Fibroblast of skin of right biceps (primary cell): ENCODE measurements at places on chromosomes 13 and 19.

DNA sequence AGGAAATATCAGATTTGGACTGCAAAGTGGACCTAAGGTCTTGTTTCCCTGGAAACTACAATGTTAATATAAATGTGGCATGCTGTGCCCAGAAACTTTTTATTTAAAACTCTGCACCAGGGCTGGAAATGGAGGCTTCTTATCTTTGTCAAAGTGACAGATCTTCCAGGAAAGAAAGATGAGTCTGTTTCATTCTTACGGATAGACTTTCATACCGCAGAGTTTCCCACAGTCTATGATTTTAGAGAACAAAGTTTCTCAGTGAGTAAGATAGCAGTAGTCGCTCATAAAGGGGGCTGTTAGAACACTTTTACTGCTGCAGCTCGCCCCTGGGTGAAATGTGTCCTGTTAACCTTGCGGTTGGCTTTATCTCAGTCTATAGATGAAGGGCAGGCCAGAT lies 6.7 kb downstream of the CLEC11A start:
- DNase-seq: no peak

- peak; percentile 50 for DNase-seq
These were observed at the start of gene LRP3 for GRCh38 chr19:33193865-33194362. Gene LRP3, plus strand, starts transcription at chr19:33194330. Its CDS starts 456 bp downstream, at chr19:33194786.

- DNase-seq: peak; percentile 76
These were observed 6.9 kb downstream of the KCTD12 start for GRCh38 chr13:76879203-76879882.

DNA sequence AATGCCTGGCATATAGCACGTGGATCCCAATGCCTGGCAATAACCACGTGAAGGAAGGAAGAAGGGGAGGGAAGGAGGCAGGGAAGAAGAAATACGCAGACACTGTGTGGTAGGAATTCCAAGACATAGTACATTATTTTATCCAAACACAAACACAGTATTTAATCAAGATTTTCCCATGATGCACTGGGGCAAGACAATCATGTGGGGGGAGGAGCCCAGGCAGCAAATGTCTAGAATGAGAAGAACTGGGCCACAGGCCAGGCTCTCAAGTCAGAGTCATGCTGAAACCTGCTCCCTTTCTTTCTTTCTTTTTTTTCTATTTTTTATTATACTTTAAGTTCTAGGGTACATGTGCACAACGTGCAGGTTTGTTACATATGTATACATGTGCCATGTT lies 717.9 kb downstream of the UQCRFS1 start:
- DNase-seq: no peak

DNA sequence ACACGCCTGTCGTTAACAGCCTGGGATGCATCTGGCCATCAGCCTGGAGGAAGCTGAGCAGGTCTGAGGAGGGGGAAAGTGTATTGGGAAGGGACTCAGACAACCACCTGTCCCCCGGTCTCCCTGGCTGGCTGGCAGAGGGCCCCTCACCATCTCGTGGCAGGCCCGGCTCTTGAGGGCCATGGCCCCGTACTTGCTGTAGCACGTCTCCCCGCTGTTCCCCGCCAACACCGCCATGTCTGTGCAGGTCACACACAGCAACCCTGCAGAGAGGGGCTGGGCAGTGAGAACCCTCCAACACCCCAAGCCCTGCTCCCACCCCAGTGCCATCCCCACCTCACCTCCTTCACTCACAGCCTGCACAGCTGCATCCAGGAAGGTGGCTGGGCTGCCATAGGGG lies 4.0 kb downstream of the TRMT1 start:
- no peak for DNase-seq

DNA sequence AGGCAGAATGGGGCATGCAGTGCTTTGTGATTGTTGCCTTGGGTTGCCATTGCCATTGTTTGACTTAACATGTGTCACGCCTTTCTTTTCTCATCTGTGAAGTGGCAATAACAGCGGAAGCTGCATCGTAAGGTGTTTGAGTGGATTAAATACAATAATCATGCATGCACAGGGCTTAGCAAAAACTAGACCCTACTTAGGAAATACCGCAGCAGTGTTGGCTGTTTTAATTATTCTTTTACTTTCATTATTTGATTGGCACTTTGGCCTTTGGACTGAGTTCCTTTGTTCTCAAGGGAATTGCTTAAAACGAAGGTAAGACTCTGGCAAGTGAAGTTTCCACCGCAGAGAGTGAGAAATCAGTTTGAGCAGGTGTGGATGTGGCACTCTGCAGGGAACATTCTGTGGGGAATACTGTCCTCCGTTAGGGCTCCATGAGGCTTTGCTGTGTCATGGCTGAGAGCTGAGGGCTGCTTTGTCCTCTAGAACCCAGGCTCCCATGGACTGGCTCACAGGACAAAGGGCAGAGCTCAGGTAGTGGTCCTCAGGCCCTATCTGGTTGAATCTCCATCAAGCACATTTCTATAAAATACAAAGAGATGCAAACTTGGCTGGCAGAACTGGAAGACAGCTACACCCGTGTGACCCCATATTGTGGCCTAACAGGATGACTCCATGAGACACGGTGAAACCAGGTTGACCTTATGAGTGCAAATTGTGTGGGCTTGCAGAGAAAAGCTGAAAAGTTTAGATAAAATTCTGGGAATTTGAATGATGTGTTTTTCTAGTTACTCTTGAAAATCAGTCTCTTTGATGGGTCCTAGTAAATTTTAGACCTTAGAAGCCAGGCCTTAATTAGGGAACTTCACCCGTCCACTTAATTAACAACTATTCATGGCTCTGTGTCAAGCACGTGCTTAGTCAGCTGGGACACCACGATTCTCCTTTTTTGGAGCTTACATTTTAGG lies 407.2 kb downstream of the KCNRG start:
- no peak for DNase-seq

GRCh38 chr13:42280537-42280936 lies 8.6 kb downstream of the AKAP11 start:
- DNase-seq: no peak

DNA sequence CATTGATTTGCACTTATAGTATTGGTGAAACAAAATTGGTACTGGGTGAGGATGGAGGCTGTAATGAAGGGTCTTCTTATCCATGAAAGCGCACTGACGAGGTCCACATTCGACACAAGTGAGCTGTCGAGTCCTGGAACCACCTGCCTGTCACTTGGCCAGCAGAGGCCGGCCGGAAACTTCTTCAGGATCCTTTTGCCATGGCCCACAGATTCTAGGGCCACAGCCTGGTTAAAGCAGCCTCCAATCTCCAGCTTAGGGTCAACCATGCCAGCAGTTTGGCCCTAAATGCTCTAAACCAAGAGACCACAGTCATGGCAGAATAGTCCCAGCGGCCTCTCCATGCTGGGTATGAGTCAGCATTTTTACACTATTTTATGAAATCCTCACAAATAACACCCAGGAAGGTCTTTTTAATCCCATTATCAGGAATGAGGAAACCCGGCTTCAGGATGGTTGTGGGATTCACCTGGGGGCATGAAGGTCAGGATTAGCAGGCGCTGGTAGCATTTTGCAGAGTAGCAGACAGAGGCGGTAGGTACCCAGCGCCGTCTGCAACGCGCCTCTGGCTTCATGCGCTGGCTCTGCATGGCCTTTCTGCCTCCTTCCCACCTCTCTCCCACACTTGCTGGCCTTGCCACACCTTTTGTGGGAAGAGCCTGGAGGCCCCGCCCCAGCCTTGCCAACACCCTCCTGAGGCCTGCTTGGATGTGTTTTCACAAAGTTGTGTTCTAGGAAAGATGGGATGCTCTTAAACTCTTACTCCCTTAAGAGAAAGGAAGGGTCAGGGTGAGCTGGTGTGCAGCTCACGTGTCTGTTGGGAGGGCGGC lies 15.2 kb downstream of the GAS6 start:
- DNase-seq: no peak
